ENCODE measurements at places on chromosomes 2 and 18.

DNA sequence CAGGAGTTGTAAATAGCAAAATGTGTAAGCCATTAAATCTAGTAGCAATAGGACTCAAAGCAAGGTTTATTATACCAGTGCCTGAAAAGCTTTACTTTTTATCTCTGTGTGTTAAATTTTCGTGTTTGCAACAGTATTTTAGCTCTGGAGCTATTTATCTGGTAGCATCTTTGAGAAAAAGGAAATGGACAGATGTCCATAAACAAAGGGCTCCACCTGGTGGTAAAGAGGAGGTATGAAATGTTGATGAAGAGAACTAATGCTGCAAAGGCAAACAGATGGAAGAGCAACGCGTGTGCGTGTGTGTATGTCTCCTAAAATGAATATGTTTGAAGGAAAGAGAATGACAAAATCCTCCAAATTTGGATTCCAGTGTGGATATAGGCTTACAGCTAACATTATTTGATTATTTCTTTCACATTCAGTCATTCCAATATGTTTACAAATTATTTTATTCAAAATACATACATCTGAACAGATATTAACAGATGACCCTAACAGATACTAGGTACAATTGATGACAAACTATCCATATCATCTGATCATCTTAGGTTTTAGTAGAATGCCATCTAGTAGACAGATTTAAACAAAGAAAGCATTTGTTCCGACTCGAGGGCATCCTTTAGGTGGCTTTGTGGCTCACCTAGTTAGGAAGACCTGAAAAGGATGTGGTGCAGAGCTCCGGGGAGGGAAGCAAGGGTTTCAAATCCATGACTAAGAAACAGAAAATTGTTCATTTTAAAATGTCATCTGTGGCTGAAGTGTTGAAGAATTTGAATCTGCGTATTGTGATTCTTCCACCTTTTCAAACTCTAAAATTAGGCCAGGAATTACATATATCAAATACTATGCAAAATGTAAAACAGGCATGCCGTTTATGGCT, 383.3 kb downstream of the MTX2 start:
- no peak for DNase-seq

DNA sequence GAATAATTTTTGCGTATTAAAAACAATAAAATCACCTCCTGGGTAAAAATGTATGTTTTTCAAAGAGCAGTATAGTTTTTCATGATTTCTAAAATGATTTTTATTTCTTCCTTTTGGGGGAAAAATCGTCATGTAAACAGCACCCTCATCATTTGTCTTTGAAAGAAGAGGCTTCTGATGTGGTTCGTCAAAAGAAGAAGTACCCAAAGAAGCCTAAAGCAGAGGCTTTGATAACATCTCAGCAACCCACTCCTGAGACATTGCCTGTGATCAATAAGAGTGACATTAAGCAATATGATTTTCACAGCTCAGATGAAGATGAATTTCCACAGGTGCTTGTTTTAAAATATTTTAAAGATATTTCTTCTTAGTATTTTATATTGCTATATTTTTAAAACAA, 110.2 kb upstream of the KIF5C start:
- DNase-seq = no peak

GRCh38 chr18:36179562-36180355, 7.5 kb upstream of the MOCOS start:
- DNase-seq = no peak

GRCh38 chr18:65365245-65365980, 385.4 kb upstream of the CDH7 start:
- no peak for DNase-seq

DNA sequence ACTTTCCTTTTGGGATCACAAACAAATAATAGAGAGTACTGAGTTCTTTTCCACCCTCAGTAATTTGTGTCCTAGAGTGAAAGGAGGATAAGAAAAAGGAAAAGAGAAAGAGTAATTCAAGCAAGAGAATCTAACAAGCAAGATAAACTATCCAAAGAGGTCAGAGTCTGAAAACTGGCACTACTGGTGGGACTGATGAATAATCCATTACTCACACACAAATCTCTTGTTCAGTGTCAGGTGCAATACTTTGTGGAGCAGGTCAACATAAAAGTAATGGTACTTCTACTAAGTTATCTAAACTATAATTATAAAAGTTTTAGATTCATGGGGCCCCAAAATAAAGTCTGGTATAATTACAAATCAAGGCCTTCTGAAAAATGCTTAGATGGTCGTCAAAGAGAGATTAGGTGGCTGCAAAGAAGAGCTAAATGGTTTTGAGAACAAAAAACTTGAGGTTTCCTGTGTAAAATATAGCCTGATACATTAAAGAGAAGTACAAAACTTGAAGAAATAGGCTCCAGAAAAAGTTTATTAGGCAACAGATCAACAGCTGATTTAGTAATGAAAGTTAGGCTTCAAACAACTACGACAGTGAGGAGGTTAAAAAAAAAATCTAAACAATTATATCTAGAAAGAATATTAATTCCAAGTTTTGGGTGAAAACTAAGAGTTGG, 109.4 kb downstream of the BAZ2B start:
- DNase-seq = no peak

DNA sequence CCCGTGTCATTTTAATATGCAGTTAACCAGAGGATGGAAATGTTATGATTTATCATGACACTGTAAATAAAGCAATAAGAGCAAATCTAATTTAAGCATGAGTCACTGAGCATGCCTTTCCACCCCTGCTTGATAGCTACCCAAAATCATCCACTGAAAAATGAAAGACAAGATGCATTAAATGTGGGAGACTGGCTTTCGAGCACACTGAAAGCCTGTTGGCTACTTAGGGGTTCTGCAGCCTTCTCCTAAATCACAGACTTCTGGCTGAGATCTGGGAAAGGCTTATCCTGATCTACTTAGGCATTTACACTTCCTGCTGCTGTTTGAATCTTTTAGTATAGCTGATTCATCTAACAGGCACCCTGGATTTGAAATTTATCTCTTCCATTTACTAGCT, 778.3 kb upstream of the CDH7 start:
- DNase-seq = no peak

DNA sequence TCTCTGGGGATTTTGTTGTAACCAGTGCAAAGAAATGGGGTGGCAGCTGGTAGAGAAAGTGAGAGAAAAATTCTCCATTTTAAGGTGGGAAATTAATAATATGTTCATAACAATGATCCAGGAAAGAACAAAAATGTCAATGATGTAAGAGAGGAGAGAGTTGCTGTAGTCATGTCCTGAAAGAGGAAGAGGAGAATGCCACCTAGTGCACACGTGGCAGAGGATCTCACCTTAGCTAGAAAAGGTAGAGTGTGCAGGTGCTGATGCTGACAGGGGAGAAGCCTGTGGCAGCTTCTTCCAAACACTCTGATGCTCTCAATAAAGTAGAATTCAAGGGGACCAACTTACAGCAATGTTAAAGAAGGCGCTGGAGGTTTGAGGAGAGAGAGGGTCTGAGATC, 282.9 kb upstream of the PKDCC start:
- no peak for DNase-seq

DNA sequence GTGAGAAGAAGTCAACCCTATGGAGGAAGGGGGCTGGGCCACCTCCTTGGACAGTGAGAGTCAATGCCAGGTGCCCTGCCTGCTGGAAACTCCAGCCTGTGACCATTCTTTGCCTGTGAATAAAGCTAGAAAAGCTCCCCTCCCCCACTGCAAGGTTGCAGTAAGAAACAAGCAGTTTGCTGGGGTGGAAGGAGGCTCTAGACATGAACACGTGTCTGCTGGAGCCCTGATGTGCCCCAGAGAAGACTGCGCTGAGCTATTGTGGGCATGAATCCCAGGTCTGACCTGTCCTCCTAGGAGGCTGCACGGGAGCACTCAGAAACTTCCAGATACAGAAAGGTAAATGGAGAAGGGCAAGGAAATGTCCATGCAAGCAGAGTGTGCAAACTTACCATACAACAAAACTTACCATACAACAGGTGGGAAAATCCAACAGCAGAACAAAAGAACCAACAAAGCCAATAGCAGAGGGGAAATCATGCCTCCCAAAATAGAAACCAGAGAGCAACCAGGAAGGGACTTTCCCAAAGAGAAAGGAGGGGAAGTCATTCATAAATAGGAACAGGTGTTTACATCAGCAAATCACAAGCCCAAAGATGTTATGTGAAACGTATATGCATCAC, 278.7 kb downstream of the BCL2 start:
- DNase-seq = no peak

GRCh38 chr2:101047774-101048173, 45.7 kb downstream of the RPL31 start:
- no peak for DNase-seq

DNA sequence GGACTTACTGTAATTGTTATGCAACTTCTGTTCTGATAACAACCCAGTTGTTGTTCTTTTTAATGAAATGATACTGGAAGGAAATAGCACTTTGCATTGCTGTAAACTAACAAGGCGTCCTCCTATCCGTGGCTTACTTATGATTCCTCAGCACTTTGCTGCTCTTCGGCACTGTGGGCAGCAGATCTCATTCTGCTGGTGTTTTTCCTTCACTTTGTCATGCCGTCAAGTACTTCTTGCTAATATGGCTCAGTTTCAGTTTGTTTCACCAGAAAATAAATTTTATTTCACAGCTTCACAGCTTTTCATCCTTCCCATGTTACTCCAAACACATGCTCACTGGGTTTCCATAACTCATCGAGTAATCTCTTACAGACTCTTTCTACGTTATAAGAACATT, 289.3 kb downstream of the MEIS1 start:
- DNase-seq = no peak

GRCh38 chr18:38790303-38790702, 1224.7 kb upstream of the CELF4 start:
- no peak for DNase-seq

GRCh38 chr18:50395093-50395492, 20.2 kb downstream of the SKA1 start:
- no peak for DNase-seq

DNA sequence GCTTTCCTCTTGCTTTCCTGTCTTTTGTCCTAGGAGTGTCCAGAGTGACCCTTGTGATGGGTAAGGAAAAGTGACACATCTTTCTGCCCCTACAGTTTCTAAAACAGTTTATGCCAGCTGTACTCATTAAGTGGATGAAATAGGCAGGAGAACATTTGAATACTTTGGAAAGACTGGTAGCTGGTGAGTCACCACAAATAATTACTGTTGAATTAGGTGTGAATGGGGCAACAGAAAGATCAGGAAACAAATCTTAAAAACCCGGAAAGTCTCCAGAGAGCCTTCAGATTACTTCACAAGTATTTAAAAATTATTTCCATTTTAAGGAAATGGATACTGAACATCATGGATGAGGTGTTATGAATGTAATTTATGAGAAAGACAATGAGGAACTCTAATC, 278.5 kb downstream of the CLIP4 start:
- no peak for DNase-seq

DNA sequence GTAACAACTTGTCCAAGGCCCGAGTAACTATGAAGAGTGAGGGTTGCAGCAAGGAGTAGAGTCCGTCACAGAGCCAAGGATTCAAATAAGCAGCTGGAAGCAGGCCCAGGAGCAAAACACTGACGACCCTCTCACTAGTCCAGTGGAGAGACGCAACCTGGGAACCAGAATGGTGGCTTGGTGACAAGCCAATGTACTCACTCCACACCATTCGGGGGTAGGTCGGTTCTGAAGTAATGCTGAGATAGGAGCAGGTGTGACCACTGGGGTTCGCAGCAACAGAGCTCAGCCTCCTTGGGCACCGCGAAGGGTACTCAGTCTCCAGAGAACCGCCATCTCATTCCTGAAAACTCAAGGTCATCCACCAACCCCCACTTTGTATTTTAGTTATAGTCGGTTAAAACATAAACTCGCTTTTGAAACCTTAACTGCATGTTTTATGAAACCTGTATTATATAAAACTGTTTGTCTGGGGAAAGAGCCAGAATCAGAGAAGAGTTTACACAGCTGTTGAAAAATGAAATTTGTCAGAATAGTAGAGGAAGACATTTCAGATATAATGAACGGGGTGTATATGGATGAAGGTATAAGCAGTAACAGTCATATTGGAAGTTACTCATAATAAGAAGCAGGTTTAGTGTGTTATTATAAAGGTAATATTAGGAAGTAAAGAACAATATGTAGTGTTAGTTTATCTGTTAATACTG, 8.6 kb downstream of the ANKRD62 start:
- no peak for DNase-seq

DNA sequence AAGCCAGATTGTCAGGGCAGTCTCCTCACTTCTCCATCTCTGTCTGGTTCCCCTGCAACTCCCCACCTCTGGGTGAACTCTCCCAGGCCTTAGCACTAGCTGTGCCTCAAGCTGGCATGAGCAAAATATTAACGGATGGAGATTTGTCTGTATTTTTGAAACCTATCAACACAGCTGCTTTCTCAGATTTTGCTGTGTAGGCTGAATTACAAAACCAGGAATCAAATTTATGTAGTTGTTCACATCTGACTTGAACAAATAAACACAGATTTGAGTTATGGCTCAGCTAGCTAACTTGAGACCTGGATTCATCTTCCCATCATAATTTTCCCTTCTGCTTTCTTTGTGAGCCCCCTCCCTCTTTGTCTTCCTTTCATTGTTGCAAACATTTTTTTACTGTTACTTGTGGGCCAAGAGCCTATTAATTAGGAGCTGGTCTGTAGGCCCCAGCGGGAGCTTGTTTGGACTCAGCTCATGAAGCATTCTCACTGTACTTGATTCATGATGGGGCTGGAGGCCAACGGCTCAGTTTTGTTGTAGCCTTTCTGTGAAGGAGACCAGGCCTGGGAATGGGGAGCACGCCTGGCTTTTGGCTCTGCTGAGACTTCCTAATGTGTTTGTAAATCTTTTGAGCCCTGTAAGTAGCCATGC, 164.1 kb upstream of the GATA6 start:
- DNase-seq = no peak

- DNase-seq = no peak
Measured at GRCh38 chr2:210460322-210461227, 16.0 kb downstream of the LANCL1 start.

GRCh38 chr18:44238454-44238853, 442.2 kb upstream of the SETBP1 start:
- no peak for DNase-seq

GRCh38 chr2:44392338-44392943, 30.7 kb downstream of the CAMKMT start:
- DNase-seq = no peak

DNA sequence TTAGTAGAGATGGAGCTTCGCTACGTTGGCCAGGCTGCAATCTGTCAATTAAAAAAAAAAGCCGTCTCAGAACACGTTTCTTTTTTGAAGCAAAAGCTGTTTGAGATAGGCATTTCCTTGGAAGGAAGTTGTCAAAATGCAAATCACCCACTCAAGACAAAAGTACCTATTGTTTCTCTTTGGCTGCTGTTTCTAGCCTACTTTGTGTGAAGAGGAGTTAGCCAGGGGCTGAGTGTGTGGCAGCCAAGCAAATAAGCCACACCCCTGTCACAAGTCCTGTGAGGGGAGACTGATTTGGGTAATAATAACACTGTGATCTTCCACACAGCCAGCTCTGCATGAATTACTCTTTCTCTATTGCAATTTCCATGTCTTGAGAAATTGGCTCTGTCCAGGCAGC, 47.4 kb upstream of the CDCA7 start:
- no peak for DNase-seq

DNA sequence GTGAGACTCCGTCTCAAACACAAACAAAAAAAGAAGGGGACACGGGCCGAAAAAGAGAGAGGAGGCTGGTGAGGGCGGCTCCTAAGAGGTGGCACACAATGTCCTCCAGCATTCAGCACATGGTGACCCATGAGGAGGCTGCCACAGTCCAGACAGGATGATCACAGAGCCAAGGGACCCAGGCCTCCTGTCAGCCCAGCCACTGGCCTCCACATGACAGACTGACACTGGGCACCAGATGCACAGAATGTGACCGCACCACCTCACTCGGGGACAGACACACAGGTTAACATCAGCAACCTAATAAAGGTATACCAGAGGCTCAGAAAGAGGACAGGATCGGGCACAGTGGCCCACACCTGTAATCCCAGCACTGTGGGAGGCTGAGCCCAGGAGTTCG, 21.0 kb downstream of the PASK start:
- no peak for DNase-seq
